ENCODE measurements at places on chromosomes 6 and 20.

- DNase-seq, result no peak
These were observed 9.1 kb upstream of the YTHDF1 start for GRCh38 chr20:63225082-63225454.

GRCh38 chr6:107509506-107509905 is 19.6 kb downstream of the SOBP start:
- no peak for DNase-seq

- DNase-seq, result no peak
These were observed 115.4 kb downstream of the TENT5A start for GRCh38 chr6:81636930-81637568.

DNA sequence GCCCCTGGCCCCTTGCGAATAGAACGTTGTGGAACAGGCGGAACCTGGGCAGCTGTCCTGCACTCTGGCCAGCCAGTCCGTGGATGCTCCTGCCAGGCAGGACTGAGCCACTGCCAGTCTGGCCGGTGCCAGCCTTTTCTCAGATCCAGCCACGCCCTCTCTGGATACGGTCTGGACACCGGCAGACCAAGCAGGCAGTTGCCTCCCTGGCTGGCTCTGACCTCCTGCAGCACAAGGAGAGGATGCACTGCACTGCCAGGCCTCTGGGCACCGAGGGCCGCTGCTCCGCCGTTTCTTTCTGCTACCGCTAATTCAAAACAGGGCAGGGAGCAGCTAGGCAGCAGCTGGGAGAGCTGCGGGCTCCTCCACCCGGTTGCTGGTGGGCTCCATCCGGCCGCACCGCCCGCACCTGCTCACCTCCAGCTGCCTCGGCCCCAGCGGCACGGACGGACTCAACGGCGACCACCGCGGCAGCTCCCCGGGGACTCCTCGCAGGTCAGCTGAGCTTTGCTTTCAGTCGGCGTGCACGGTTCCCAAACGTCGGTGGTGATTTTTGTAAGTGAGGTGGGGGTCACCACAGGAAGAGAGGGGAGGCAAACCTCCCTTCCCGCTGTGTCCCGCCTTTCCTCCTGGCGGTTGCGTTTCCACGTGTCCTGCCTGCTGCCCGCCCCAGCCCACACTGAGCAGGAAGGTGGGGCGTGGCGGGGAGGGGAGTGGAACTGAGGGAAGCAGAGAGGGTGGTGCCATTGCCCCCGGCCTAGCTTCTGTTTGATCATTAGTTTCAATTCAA is 30.3 kb upstream of the AFDN start:
- no peak for DNase-seq

DNA sequence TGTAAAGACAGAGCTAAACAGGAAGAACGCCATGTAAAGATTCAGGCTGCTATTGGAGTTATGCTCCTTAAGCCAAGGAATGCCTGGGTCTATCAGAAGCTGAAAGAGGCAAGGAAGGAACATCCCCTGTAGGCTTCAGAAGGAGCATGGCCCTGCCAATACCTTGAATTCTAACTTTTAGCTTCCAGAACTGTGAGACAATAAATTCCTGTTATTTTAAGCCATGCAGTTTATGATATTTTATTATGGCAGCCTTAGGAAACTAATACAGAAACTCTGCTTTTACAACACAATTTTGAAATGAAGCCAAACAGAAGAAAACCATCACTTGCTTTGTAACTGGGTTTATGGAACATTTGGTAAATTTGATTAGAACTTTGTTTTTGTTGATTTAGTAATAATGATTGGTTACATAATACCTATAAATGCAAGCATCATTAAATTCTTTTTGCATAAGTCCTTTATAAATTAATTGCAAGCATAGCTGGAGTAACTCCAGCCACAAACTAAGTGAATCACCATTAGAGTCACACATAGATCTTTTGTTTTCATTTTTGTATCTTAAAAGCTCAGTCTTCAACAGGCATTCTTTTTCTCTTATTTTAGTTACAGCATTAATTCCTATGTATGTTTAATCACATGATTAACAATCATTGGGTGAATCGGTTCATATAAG is 33.5 kb upstream of the TSPYL1 start:
- no peak for DNase-seq

GRCh38 chr6:133315811-133316210 is 74.7 kb downstream of the EYA4 start:
- no peak for DNase-seq

DNA sequence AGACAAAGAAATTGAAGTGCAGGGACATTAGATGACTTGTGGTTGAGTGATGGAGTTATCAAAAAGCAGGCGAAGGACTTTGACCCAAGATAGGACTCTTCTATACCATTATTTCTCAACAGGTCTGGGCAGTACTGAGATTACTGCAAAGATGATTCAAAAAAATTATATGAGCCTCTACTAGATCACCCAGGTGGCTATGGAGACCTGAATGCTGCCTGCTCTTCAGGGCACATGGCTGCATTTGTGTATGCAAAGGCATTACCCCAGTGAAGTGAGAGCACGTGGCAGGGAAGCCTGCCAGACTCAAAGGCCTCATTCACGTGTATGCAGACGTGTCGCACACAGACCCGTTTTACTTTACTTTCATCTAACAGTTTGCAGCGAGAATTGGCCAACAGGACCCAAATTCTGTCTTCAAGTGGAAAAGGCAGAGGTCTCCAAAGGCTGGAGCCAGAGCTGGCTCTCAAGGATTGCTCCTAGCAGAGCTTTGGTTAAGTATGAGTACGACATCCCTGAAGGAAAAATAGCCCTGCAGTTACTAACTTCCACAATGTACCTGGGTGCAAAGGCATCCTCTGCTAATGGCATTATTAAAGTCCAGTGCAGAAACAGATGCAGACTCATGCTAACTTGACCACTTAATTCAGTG is 113.8 kb upstream of the ARMC2 start:
- DNase-seq, result no peak

GRCh38 chr20:56954797-56955196 is 311.6 kb downstream of the BMP7 start:
- no peak for DNase-seq

- peak; percentile 38 for DNase-seq
These were observed 2.3 kb downstream of the ARID1B start for GRCh38 chr6:156779206-156780094.
